OCI-M1 (cell line): ENCODE measurements at places on chromosomes 3 and 15.

- no peak for DNase-seq
Observed at GRCh38 chr3:194067949-194068362, 68.0 kb upstream of the HES1 start.

DNA sequence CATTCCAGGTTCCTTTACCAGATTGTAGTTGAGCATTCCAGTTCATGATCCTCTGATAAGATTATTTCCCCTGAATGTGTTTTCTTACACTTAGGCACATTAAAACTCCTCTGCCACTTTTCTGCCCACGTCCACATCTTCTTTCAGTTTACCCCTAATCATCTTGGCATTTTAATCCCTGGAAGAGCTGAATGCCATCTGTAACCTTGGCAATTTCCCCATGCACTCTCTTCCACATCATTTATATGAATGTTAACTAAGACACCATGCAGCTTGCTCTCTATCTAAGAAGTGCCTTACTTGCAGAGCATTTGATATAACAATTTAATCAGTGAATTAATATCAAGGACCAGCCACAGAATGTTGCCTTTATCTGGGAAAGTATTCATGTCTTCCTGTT is 25.8 kb downstream of the TIMP4 start:
- DNase-seq: no peak

DNA sequence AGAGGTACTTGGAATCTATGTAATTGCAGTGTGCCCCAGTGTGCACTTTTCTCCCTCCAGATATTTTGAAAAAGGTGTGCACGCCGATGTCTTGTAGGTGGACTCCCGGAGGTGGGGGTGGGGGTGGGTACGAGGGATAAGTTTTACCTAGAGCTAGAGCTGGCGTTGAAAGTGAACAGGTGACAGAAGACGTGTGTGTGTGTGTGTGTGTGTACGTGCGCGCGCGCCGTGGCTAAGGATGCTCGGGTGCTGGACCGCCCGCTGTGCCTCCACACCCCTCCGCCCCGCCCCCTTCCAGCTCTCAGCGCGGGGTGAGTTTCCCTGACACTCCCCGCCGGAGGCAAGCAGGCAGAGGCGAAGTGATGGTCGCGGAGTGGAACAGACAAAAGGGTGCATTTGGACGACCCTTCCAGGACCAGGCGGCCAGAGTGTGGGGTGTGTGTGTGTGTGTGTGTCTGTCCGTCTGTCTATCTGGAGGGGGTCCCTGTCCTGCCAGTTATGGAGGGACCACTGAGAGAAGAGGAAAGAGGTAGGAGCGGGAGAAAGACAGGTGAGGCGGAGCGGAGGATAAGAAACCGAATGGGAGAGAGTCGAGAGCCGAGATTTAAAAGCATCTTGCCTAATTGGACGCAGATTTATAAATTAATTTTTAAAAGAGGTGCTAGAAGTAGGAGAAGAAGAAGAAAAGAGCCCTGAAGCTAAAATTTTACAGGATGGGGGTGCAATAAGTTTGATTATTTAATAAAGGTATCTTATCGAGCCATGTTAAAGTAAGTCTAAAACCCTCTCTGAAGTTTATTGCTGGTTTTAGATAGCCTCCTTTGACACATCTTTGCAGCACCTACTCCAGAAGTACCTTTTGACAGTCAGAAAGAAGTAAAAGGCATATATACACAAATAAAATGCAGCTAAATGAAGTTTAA is 335.8 kb upstream of the THRB start:
- no peak for DNase-seq

DNA sequence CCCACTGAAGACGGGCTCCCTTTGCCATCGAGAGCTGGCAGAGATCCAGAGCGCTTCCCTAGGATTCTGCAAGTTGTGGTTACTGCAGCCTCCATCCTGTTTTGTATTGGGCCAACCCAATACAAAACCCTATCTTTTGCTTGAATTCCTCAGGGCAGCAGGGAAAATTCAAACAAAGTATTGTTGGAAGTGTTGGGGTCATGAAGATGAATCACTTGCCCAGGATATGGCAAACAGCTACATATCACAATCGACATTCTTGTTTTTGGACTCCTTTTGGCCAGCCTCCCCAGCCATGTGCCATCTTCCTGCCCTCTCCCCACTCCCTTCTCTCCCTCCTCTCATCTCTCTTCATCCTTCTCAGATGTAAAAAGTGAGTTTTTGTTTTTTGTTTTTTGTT is 100.0 kb upstream of the TRIM42 start:
- DNase-seq: no peak
